Stimulated activated CD4-positive, alpha-beta T cell treated with anti-CD3 and anti-CD28 coated beads, TNF-alpha, amount 100 ng/mL, for 48 hours (primary cell): ENCODE measurements at places on chromosomes 5 and 9.

DNA sequence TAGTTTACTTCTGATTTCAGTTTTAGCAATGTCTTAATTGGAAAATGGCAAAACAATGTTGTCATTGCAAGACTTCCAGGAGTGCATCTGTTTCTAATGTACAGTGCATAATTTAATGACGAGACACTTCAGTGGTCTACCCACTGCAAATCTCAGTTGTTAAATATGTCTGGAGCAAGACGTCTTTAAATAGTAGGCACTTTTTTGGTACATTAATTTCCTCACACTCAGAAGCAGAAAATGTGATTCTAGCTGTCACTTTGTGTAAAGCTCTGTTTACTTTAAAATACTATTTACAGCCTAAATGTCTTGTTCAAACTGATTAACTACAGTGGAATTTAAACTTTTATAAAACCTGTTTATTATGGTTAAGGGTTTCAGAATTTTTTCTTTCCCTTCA lies 815.5 kb downstream of the TLE1 start:
- no peak for DNase-seq

GRCh38 chr9:37936965-37937364 lies 33.0 kb upstream of the SLC25A51 start:
- DNase-seq, result no peak

- DNase-seq, result no peak
Observed at GRCh38 chr9:124520206-124520596, 13.0 kb upstream of the NR5A1 start.

GRCh38 chr5:143446535-143447226 lies 43.2 kb upstream of the NR3C1 start:
- DNase-seq, result no peak

DNA sequence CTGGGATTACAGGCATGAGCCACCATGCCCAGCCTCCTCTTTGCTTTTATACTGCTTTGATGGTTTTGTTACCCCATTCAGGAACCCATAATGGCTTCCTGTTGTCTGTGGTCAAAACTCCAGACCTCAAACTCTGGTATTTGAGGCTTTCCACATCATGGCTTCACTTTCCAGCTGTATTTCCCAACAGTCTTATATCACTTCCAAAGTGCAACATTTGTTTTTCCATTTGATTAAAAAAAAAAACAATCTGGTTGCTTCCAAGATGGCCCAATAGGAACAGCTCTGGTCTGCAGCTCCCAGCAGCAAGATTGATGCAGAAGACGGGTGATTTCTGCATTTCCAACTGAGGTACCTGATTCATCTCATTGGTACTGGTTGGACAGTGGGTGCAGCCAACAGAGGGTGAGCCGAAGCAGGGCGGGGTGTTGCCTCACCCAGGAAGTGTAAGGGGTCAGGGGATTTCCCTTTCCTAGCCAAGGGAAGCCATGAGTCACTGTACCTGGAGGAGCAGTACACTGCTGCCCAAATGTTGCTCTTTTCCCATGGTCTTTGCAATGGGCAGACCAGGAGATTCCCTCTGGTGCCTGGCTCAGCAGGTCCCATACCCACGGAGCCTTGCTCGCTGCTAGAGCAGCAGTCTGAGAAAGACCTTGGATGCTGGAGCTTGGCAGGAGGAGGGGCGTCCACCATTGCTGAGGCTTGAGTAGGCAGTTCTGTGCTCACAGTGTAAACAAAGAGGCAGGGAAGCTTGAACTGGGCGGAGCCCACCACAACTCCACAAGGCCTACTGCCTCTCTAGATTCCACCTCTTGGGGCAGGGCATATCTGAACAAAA lies 458.4 kb downstream of the KDM4C start:
- DNase-seq, result peak; percentile 42

DNA sequence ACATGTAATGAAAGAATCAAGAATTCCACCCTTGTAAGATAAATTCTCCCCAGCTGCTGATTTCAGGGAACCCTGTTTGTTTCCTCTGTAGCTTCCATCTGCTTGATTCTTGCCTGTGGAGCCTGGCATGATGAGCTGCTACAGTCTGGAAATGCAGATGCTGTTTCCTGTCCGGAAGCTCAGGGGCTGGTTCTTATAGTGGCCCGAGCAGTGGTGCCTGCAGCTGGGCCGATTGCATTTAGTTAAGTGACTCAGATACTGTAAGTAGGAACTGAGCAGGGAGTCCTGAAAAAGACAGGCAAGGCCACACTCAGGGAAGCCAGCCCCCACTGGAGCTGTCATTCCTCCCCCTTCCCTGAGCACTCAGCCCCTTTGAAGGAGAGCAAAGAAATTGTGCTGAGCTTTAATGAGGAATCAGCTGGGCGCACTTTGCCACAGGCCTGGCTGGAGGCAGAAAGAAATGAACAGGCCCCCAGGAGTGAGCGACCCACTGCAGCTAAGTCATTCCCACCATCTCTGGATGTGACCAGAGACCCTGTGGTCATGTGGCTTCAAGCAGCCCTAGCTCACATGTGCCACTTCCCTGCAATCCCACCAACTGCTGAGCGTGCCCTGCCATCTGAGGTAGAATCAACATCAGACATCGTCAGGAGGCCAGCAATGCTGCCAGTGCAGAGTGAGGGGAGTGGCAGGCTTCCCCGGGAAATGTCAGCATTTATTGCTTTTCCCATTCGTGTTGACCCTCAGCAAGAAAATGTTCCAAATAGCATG lies 206.0 kb upstream of the WWC1 start:
- no peak for DNase-seq

DNA sequence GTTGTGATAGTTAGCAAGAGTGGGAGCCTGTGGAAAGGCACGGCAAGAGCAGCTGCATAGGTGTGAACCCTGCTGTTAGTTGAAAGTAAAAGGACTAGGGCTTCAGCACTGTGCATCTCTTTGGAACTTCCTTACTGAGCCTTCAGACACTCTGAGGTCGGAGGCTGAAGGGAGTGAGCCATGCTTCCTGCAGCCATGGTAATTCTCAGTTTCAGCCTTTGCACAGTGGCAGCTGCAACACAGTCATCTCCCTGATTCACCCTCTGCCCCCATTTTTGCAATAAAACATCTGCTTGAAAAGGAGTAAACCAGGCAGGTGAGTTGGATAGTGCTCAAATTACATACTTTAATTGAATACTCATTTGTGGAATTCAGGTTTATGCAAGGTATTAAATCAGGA lies 6.5 kb upstream of the TLE4 start:
- DNase-seq, result no peak

GRCh38 chr9:136437839-136438547 lies 1.7 kb downstream of the INPP5E start:
- DNase-seq, result no peak

DNA sequence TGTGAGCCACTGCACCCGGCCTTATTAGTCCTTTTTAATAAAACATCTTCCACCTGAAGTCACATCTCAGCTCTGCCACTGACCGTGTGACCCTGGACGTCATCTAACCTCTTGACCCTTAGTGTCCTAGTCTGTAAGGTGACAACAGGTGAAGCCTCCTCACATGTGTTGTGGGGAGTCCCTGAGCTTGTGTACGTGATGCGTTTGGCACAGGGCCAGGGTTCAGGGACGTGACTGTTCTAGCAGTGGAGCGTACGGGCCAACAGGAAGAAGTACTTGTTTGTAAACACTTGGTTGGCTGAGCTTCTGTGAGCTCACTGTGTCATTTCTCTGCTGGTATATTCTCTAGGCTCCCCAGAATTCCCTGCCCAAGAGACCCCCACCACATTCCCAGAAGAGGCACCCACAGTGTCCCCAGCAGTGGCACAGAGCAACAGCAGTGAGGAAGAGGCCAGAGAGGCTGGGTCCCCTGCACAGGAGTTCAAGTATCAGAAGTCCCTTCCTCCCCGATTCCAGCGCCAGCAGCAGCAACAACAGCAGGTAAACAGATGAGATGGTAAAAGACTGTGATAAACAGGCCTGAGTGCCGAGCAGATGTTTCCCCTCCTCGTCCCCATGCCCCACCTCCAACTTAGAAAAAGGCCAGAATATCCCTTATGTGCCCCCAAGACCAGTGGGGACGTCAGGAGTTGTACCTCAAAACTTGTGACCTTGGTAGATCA lies 35.3 kb upstream of the POMT1 start:
- no peak for DNase-seq

- DNase-seq, result no peak
Observed at GRCh38 chr9:20726144-20726543, 42.1 kb downstream of the FOCAD start.

- no peak for DNase-seq
Observed at GRCh38 chr5:103375350-103375749, 116.8 kb downstream of the MACIR start.

DNA sequence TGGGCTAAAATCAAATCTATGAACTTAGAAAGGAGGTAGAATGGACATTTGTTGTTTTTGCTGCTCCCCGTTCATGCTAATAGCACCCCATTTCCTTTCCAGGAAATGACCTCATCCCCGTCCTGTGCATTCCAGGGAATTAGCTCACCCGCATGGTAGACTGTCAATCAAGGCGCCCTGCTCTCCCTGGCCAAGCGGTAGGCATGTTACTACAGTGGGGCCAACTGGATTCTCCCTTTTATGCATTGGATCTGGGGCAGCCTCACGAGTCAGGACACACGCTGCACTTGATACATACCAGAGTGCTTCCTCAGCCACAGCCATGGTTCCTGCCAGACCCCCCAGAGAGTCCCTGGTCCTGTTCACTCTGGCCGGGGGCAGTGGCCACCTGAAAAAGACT lies 111.0 kb upstream of the PTCH1 start:
- DNase-seq, result no peak

DNA sequence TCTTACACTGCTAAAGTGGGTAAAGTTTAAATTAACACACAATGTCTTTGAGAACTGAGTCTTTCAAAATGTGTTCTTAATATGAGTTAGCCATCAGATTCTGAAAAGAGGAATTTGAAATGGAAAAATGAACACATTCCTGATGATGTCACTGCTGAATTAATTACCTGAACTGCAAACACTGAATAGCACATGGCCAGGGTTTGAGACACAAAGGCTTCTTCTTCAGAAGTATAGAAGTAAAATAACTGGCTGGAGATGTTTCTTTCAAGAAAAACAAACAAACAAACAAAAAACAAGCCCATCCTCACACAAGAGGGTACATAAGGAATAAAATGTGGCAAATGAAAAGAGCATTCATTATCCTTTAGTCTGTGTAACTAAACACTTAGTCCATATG lies 7.1 kb downstream of the GLIS3 start:
- DNase-seq, result no peak

DNA sequence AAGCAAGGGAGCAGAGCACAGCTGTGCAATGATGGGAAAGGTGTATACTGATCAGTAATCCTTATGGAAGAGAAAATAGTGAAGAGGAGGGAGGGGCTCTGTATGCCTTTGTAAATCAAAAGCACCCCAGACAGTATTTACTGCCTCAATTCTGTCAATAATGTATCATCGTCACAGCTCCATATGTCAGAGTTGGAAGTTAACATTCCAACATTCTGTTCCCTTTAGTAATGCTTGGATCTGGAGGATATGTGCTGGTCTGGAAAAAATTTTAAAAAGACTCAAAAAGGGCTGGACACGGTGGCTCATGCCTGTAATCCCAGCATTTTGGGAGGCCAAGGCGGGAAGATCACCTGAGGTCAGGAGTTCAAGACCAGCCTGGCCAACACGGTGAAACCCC lies 310.4 kb downstream of the ACTL7B start:
- no peak for DNase-seq

DNA sequence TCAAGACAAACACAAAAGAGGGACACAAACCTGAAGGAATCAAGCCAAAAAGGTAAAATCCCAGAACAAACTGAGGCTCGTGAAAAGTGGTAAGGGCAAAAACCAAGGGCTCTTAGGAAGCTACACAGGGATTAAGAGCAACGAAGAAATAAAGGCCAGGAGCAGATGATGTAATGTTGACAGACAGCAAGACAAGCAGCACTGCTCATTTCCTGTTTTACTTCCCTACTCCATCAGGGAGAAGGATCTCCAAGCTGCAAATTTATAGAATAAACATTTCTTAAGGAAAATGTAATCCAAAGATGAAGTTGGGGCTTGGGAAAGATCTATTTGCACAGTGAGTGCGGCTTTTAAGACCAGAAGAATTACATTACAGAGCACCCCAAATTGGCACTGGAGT lies 182.3 kb upstream of the MAP1B start:
- no peak for DNase-seq

DNA sequence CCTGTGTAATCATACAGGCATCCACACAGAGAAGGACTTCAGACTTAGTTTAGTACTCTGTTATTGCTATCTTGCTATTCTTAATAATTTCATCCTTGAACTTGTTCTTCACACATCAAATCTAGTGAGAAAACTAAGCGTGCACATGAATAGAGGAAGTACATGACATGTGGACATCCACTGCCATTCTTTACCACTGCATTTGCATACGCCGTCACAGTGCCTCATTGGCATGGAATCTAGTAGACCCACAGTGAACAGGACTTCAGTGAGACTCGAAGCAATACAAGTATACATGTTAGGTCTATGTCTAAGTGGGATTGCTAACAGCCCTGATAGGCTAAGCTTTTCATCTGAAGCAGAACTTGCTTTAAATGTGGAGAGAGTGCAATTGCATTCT lies 592.1 kb downstream of the TLE4 start:
- no peak for DNase-seq

DNA sequence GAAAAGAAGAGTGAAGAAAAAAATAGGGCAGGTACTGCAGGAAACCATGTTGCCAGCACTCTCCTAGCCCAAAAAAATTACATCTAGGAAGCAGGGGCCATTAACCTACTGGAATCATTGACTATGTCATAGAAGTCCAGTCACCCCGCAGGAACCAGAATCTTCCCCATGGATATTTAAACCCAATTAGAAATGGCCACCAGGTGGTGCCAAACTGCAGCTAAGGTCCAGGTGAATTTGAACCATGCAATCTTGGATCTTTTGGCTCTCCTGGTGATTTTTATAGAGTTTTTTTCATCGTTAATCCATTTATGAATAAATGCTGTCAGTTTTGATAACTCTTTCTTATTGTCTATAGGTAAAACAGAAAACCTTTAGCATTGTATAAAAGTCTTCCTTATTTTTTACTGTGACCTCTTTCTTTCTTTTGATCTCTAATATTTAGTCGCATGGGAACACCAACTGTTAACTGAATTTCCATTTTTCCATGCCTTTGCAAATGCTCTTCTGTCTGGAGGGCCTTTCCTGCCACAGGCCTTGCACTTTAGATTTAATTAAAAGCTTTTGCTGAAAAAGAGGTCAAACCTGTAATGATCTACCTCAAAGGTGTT lies 147.5 kb upstream of the FGF10 start:
- no peak for DNase-seq

GRCh38 chr9:21443849-21444625 lies 3.8 kb downstream of the IFNA1 start:
- no peak for DNase-seq

DNA sequence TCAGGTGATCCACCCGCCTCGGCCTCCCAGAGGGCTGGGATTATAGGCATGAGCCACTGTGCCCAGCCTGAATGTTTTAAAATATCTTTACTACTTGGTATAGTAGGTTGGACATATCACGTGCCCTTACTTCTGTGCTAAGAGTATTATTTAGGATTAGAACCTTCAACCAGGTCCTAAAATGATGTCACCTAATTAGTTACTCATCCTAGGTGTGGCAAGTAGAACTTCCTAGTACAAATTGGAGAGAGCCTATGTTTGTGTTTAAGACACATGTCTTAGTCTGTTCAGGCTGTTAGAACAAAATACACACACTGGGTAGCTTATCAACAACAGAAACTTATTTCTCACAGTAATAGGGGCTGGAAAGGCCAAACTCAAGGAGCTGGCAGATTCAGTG lies 51.5 kb downstream of the ZFAND5 start:
- DNase-seq, result no peak
